Tongue (tissue), 3 donors: ENCODE measurements at places on chromosomes 2 and 18.
A peak's percentile ranks its signal among the peaks of the same experiment; 100 is the strongest.

GRCh38 chr2:196959734-196960338 lies 33.3 kb upstream of the PGAP1 start:
- no peak for DNase-seq

GRCh38 chr2:219119422-219120043 lies 41.1 kb downstream of the NHEJ1 start:
- DNase-seq, result peak; percentile 79

DNA sequence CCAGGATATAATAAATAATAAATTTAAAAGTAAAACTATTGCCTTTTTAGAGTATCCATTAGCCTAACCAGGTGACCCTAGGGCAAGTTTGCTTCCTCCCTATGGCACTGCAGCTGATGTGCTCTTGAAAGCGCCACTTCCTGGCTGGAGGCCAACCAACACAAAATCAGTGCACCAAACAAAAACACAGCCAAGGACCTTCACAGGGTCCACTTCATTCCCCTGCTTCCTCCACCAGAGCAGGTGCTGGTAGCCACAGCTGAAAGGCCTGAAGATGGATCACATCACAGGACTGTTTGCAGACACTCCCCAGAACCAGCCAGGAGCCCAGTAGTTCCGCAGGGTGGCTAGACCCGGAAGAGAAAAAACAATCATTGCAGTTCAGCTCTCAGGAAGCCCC lies 108.8 kb downstream of the TWIST2 start:
- DNase-seq, result no peak

- DNase-seq, result no peak
Measured at GRCh38 chr2:162917626-162918025, 79.1 kb upstream of the KCNH7 start.

GRCh38 chr18:22226801-22227200 lies 57.4 kb downstream of the GATA6 start:
- DNase-seq, result no peak

GRCh38 chr2:24332791-24333540 lies 27.4 kb downstream of the ITSN2 start:
- DNase-seq, result no peak

DNA sequence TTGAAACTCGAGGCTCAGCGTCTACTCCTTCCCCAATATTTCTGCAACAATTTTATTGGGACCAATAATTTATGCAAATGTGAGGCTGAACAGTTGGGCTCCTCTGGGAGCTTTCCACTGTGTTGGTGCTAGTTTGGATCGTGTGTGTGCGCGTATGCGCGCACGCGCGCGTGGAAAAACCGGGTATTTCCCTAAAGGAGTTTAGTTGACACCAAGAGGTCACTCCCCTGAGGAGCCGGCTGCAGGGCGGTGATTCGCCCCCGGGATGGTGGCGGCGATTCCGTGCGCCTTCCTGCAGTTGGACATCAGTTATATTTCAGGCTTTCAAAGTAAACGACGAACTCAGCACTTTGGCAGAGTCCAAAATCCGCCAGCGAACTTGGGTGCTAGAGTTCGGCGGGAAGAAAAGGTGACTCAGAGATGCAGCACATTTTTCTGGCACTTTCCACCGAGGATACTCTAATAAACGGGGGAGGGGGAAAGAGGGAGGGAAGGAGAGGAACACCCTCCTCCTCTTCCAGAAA lies 186.5 kb upstream of the FANCL start:
- peak; percentile 69 for DNase-seq

DNA sequence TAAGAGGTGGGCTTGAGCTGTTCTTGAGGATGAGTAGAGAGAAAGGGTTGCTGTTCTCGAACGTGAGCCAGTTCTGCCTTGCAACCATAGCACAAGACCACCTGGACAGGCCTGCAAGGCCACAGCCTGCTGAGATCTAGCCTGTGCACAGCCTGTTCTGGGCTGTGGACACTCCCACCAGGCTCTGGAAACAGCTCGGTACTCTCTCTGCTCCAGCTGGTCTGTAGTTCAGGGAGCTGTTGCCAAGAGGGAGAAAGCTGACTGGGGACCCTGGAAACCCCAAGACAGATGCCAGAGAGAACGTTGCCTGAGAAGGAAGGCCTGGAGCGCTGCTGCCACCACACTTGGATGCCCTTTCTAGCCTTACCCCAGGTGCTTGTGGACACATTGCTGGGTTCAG lies 69.8 kb downstream of the CTIF start:
- peak; percentile 27 for DNase-seq

GRCh38 chr2:120952318-120952717 lies 216.7 kb downstream of the GLI2 start:
- DNase-seq, result no peak

DNA sequence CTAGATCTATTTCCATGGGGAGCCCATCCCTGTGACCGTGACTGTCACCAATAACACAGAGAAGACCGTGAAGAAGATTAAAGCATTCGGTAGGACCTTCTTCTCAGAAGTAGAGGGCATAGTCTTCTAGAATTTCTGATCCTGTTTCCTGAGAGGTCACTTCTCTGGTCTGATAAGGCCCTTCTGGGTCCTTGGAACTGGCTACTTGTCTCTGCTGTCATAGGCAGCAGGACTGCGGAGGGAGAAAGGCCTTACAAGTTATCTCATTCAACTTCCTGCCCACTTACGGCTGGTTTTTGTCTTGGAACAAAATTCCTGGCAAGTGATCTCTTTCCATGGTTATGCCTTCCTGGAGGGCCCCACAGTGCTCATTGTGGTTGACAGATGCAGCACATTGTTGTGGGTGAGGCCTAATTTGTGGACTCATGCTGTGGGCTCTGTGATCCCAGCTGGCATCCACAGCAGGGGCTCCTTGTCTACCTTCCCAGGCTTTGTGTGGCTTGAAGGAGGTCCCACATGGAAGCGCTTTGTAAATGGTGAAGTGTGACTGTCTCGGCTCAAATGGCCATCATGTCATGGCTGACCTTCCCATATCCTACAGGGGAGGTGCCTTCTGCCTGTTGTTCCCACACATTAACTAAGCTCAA lies 22.0 kb downstream of the SAG start:
- DNase-seq, result no peak

GRCh38 chr18:55879331-55879730 lies 291.3 kb upstream of the TCF4 start:
- DNase-seq, result no peak

GRCh38 chr2:219475697-219476651 lies 22.7 kb upstream of the GMPPA start:
- DNase-seq, result peak; percentile 82

GRCh38 chr2:177989029-177989885 lies 83.3 kb downstream of the PDE11A start:
- DNase-seq, result no peak
